Stimulated activated CD4-positive, alpha-beta T cell treated with anti-CD3 and anti-CD28 coated beads, Interleukin-15, amount 100 ng/mL, for 48 hours (primary cell): ENCODE measurements at places on chromosomes 6 and 20.

- DNase-seq, result no peak
Measured at GRCh38 chr6:33053230-33053629, 20.2 kb downstream of the HLA-DPA1 start.

DNA sequence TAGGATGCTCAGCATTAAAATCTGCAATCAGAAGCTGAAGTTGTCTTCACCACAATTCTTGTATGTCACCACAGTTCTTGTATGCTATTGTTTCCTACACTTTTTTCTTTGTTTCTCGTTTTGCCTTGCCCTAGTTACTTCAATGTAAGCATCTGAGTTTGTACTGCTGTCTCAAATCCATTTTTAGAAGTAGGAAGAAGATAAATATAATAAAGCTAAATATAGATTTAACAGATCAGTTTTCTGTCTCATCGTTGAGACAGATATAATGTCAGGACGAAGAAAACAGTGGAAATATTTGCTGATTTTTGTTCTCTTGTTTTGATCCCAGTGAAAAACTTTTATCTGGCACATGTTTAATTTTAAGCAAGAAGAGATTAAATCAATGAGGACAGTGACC lies 318.0 kb downstream of the QKI start:
- no peak for DNase-seq

DNA sequence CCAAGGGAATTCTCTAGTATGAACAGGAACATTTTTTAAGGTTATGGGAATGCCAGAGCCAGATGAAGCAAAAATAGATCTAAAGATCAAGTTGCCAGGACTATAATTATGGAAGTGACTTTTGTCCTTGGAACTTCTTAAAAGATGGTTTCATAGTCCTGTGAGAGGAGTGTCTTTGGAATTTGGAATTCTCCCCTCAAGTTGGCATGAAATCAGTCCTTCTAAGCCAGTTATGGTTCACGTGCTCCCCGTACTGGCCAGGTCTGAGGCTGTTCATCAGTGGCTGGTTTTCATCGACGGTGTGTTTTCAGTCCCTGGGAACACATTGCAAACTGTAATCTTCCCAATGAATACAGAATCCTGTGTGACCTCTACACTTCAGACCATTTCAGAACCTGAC lies 63.1 kb downstream of the VGLL2 start:
- DNase-seq, result no peak

DNA sequence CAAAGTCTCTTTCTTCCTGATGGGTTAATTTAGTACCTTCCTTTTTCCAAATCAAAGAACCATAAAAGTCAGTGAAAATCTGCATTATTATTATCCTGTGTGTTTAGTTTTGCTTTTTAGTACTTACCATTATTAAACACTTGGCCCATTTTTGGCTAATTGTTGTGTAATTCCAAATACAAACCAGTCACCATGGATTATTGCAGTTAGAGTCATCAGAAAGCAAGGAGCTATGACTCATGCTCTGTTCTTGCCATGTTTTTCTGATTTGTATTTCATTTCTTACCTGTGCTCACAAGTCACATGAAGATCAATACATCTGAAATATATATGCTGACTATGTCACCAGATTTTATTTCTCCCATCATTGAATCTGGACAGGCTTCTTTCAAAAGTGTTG lies 31.3 kb downstream of the SLC22A3 start:
- no peak for DNase-seq

GRCh38 chr6:34334796-34335416 lies 57.6 kb downstream of the NUDT3 start:
- DNase-seq, result no peak

DNA sequence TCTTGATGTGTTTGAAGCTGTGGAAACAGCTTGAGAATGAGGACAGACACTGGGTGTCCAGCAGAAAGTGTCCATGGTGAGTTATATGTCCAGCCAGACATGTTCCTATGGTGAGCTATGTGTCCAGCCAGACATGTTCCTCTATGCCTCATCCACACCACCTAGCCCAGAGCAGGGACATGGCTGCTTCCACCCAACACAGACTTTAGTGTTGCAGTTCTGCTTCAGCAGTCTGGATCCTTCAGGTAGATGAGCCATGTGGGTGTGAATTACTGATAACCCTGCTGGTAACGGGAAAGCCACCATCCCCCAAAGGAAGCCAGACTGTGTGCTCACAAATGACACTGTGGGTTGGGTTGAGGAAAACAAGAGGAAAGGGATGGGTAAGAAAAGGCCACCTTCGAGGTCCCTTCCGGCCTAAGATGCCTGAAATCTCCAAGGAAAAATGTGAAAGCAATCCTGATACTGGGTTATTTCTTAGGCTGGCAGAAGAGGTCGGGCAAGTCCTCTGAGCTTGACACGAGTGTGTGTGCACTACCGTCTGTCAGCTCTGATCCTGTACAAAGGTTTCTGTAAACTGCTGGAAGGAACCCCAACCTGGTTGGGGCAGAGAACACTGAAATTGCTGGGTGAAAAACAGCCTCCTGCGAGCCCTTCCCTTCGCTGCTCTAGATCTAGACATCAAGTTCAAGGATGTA lies 77.8 kb downstream of the NINL start:
- no peak for DNase-seq

DNA sequence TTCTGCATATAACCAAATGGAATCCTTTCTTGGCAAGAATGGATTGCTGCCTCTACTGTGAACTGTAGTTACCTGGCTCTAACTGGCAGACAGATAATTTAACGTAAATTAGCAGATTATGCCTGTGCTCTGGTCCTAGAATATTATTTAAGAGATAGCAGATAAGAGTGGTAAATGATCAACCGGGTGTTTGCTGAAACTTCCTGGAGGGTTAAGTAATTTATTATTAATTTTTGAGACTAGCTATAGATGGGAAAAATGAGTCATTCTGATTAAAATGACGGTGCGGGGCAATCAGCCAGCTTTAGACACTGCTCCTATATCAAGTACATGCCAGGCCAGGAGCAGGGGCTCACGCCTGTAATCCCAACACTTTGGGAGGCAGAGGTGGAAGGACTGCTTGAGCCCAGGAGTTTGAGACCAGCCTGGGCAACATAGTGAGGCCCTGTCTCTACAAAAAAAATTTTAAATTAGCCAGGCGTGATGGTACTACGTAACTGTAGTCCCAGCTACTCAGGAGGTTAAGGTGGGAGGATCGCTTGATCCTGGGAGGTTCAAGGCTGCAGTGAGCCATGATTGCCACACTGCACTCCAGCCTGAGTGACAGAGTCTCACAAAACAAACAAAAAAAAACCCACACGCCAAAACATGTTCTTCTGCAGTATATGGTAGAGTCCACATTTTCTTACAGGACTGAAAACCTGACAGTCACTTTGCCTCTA lies 22.6 kb downstream of the B4GALT5 start:
- no peak for DNase-seq

DNA sequence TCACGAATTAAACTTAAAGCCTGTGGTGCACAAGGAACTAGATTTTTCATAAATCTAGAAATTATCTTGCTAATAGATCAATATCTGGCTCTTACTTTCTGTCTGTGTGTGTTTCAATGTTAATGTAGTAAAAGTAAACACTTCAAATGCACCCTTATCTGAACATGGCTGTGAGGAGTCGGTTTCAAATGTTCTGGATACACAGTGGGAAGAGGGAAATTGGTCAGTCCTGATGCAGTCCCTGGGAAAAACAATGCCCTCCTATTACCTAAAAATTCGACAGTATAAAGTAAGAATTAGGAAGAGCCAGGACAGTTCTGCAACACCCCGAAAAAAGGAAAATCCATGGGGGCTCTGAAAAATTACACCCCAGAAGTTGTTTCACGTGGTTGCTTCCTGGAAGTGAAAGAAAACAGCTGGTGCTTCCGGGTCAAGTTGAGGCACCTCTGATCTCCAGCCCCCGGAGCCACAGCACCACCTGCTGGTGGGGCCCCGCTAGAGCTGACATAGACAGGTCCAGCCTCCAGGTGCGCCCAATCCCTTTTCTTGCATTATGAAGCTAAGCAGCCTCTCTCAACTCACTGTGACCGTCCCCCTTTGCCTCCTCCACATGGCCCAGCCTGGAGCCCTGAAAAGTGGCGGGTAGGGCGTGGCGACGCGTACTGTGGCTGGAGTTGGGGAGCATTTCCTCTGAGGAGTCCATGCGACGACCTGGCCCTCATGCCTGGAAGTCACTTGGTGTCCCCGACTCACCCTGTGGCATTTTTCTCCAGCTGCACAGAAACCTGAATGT lies 8.3 kb downstream of the SEMG2 start:
- DNase-seq, result peak; percentile 32

GRCh38 chr20:396619-397431 lies 11.3 kb upstream of the RBCK1 start:
- DNase-seq, result no peak

- no peak for DNase-seq
Measured at GRCh38 chr6:135680964-135681913, 170.3 kb upstream of the PDE7B start.
